Calu3 (cell line): ENCODE measurements at places on chromosomes 16 and 17.

DNA sequence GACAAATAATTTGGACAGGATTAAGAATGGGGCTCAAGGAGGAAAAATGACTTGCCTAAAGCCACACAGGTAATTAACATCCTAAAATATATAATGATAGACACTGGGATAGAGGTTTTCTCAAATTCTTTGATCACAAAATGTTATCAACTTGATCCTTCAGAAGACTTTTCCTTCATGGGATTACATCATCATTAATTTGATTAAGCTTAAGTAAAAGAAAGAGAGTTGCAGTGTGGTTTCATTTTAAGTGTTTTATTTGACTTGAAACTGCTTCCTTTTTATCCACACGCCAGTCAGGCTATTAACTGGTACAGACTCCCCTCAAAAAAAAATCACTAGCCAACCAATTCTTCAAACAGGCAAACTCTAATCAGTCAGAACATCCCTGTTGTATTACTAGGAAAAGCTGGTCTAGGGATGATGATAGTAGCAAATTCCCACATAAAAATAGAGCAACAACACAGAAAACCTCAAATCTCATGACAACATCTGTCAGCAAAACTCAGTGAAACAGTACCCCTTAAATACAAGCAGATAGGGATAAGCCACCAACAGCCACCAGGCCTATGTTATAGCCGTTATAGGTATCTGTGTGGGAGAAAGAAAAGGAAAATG is 32.5 kb downstream of the AKAP10 start:
- peaks cover 9% of the 10 kb centered on the region for H3K4me1 ChIP-seq
- H3K27me3 ChIP-seq, result no peaks in the 10 kb centered on the region
- DNase-seq, result no peak
- peaks cover 10% of the 10 kb centered on the region for H3K36me3 ChIP-seq
- H3K27ac ChIP-seq, result no peak overlapping the region

DNA sequence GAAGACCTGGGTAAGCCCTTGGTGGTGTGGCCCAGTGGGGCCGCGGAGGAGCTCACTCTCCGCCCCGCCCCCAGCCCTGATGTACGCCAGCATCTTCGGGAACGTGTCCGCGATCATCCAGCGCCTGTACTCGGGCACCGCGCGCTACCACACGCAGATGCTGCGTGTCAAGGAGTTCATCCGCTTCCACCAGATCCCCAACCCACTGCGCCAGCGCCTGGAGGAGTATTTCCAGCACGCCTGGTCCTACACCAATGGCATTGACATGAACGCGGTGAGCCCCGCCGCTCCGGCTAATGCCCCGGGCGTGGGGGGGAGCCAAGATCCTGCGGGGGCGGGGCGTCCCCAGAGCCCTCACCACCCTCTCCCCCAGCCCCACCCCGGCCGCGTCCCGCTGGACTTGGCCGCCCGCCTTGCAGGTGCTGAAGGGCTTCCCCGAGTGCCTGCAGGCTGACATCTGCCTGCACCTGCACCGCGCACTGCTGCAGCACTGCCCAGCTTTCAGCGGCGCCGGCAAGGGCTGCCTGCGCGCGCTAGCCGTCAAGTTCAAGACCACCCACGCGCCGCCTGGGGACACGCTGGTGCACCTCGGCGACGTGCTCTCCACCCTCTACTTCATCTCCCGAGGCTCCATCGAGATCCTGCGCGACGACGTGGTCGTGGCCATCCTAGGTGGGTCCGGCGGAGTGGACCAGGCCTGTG is 12.1 kb upstream of the DCAF7 start:
- no peak overlapping the region for H3K27ac ChIP-seq

GRCh38 chr16:12391956-12392355 is 411.7 kb downstream of the CPPED1 start:
- DNase-seq, result no peak
- no peak overlapping the region for H3K27ac ChIP-seq
- no peaks in the 10 kb centered on the region for H3K36me3 ChIP-seq
- no peak overlapping the region for H3K4me3 ChIP-seq
- peaks cover 7% of the 10 kb centered on the region for H3K4me1 ChIP-seq
- no peaks in the 10 kb centered on the region for H3K27me3 ChIP-seq

- no peak overlapping the region for H3K27ac ChIP-seq
- no peaks in the 10 kb centered on the region for H3K27me3 ChIP-seq
- peak; percentile 82 for DNase-seq
These were observed 4.5 kb upstream of the UNC13D start for GRCh38 chr17:75848523-75849278.

GRCh38 chr16:1272453-1273198 is 16.8 kb downstream of the TPSD1 start:
- H3K27me3 ChIP-seq, result peaks cover 93% of the 10 kb centered on the region
- no peak overlapping the region for H3K4me3 ChIP-seq
- DNase-seq, result no peak
- H3K36me3 ChIP-seq, result peaks cover 20% of the 10 kb centered on the region
- H3K27ac ChIP-seq, result peak overlapping the region; percentile 89

DNA sequence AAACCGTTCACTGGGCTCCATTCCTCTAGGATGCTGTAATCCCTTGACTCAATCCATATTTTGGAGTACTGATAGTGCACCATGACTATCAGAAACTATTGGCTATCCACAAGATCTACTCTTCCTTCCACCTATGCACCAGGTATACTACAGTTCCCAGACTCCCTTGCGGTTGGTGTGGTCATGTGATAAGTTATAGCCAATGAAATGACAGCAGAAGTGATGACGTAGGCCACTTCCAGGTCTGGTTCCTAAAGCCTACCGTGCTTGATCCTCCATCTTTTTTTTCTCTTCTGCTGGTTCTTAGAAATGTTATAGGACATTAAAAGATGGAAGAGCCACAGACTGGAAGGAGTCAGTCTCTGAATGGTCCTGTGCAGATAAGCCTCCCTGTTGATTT is 278.8 kb upstream of the C16orf82 start:
- H3K4me3 ChIP-seq, result no peak overlapping the region
- no peaks in the 10 kb centered on the region for H3K4me1 ChIP-seq
- peaks cover 11% of the 10 kb centered on the region for H3K27me3 ChIP-seq
- H3K27ac ChIP-seq, result no peak overlapping the region

- H3K27me3 ChIP-seq, result no peaks in the 10 kb centered on the region
- peak; percentile 59 for DNase-seq
- peaks cover 4% of the 10 kb centered on the region for H3K4me1 ChIP-seq
- H3K36me3 ChIP-seq, result peaks cover 85% of the 10 kb centered on the region
- H3K27ac ChIP-seq, result no peak overlapping the region
- no peak overlapping the region for H3K4me3 ChIP-seq
These were observed 4.6 kb upstream of the ATP2A1 start for GRCh38 chr16:28873543-28874201.

DNA sequence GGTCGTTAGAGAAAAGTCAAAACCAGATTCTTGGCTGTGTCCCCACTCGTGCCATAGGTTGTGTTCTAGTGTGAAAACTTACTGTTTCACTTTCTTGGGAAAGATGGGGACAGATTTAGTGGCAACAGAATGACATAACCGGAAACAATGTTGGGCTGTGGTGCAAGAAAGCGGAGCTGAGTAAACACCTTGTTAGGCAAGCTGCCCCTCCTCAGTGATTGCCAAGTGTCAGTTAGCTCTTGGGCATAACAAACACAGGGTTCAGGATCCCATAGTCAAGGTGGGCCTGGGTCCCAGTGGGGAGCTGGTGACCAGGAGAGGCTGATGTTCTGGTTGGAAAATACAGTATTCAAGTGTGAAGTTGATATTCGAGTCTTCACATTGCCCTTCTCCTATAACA is 15.4 kb downstream of the UBN1 start:
- peaks cover 28% of the 10 kb centered on the region for H3K4me1 ChIP-seq
- H3K36me3 ChIP-seq, result peaks cover 27% of the 10 kb centered on the region
- no peak overlapping the region for H3K4me3 ChIP-seq
- H3K27me3 ChIP-seq, result no peaks in the 10 kb centered on the region

DNA sequence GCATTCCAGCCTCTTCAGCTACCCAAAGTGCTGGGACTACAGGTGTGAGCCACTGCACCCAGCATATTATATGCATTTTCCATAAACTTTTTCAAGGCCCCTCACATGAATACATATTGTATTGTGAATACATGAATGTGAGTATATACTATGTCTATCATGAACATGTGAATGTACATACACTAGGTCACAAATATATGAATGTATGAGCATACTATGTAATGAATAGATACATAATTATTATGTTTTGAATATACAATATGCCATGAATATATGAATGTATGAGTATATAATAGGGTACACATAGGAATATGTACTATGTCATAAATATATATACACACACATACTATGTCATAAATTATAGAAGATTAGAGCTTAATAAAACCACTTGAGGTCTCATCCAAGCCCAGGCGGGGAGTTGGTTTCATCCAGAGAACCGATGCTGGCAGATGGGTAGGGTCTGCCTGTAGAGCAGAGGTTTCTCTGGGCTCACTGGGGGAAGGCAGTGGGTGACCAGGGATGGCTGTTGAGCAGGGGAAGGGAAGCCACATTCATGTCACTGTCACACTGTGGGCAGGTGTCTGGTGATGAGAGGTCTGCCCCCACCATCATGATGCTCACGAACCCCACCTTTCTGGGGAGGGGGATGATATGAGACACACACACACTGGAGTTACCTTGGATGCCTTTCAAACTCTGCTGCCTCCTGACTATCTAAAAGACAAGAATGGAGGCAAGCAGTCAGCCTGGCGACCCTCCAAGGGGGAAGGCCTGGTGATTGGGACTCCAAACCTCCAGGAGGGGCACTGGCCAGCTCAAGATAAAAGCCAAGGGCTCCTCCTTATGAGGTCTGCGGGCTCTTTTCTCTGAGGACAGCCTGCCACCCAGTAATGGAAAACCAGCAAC is 7.3 kb downstream of the C16orf95 start:
- H3K36me3 ChIP-seq, result no peaks in the 10 kb centered on the region
- no peak overlapping the region for H3K27ac ChIP-seq
- DNase-seq, result no peak
- H3K4me1 ChIP-seq, result no peaks in the 10 kb centered on the region
- no peak overlapping the region for H3K4me3 ChIP-seq
- H3K27me3 ChIP-seq, result no peaks in the 10 kb centered on the region

DNA sequence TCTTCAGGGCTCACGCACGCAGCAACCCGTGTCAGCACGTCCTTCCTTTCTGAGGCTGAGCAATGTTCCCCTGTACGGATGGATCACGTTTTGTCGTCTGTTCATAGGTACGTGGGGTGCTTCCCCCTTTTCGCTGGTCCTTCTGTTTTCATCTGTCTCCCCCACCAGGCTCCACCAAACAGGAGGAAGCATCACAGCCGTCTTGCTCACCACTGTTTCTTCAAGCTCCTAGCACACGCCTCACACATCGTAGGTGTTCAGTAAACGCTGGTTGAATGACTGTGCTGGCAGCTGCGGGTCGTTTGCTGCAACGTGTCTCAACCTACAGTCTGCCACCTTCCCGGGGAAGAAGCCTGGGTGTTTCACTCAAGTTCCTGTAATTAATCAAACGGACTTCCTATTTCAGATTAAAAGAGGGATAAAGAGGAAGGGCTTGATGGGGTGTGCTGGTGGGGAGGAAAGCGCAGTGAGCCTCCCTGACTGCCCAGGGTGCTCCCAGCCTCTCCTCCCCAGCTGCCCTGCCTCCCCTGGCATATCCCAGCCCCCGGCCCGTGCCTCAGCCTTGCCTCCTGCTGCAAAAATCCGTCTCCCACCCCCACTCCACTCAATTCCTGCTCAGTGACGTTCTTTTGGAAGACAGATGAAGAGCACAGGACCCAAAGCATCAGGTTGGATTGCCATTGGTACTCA is 76.7 kb upstream of the DOC2B start:
- H3K27me3 ChIP-seq, result no peaks in the 10 kb centered on the region
- no peaks in the 10 kb centered on the region for H3K4me1 ChIP-seq
- no peak overlapping the region for H3K27ac ChIP-seq
- H3K4me3 ChIP-seq, result no peak overlapping the region
